Karpas-422 (cell line): ENCODE measurements at places on chromosomes 1 and 21.
A peak's percentile ranks its signal among the peaks of the same experiment; 100 is the strongest.

GRCh38 chr1:47210666-47211065 lies 20.8 kb upstream of the PDZK1IP1 start:
- DNase-seq, result no peak

- DNase-seq, result peak; percentile 42
Observed at GRCh38 chr1:118692143-118692542, 296.0 kb downstream of the TBX15 start.

DNA sequence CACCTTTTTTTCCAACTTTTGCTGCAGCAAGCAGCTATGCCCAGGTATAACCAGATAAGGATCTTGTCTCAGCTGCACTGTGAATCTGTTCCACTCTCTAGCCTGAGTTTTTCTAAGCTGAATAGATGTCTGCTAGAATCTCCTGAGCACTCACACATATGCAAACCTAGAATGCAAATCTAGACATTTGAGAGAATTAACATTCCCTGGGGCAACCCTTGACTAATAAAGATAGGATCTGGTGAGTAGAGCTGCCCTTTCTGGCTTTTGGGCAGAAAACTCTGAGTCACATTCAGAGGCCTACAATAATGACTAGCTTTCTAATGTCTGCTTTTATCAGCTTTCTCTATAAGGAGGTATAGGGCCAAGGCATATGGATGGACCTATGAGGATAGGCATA lies 61.4 kb upstream of the BARHL2 start:
- DNase-seq, result peak; percentile 55

DNA sequence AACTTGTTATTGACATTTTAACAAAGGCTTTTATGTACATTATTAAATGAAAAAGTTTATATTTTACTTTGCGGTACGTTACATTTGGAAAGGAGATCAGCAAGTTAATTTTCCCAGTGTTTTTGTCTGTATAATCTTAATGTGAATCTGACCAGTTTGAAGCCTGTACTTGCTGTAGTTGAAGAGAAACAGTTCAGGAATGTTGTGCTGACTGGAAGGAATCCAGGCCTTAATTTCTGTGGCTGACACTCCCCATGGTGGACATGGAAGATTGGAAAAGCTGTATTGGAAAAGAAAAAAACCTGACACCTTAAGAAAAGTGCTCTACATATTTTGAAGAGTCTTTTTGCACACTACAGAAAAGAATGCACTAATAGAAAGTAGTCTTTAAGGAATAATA lies 15.5 kb downstream of the LEPR start:
- DNase-seq, result no peak

DNA sequence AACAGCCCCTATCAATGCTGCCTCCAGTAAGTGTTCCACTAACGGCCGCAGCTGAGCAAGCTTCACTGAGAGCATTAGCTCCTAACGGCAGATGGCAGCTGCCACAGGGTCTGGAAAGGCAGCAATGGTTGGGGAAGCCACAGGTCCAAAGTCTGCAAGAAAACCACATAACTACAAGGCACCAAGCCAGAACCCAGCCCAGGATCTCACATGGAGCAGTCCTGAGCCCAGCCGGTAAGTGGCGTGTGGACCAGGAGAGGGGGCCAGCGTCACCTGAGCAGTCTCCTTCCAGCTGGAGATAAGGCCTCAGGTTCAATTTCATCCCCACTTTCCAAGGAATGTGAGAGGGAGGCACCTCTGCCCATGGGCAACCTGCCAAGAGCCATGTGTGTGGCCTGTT lies 13.2 kb downstream of the SYT2 start:
- no peak for DNase-seq

- DNase-seq, result peak; percentile 86
Observed at GRCh38 chr1:116020668-116021272, 44.5 kb downstream of the SLC22A15 start.

GRCh38 chr1:43760745-43761317 lies 53.5 kb downstream of the ST3GAL3 start:
- no peak for DNase-seq

DNA sequence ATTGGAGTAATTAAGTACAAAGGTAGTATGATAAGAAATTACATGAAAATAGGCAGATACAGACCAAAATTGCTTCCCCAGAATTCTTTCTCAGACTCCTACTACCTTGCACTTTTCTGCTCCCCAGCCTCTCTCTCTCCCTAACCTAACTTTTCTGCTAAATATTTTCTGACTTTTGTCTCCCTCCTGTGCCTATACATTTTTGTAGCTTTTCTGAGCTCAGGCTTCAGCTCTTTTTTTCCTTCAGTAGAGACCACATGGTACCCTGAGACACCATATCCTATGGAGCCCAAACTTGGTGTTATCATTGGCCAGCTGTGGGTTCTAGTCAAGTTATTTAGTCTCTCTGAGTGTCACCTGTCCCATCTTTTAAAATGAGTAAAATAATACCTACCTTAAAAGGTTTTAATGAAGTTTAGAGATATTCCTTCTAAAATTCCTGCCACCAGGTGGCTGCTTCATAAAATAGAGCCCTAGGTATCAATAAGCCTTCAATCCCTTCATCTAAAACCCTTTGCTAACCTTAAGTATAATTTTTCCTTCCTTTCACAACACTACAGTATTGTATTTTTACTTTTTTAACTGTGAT lies 237.6 kb upstream of the DUSP10 start:
- no peak for DNase-seq

- no peak for DNase-seq
Observed at GRCh38 chr1:149916898-149917252, 769 bp downstream of the SV2A start.

- DNase-seq, result no peak
Observed at GRCh38 chr1:14055442-14056223, 355.6 kb downstream of the PRDM2 start.

- DNase-seq, result peak; percentile 77
Observed at GRCh38 chr1:174982971-174983689, 16.6 kb upstream of the CACYBP start.

DNA sequence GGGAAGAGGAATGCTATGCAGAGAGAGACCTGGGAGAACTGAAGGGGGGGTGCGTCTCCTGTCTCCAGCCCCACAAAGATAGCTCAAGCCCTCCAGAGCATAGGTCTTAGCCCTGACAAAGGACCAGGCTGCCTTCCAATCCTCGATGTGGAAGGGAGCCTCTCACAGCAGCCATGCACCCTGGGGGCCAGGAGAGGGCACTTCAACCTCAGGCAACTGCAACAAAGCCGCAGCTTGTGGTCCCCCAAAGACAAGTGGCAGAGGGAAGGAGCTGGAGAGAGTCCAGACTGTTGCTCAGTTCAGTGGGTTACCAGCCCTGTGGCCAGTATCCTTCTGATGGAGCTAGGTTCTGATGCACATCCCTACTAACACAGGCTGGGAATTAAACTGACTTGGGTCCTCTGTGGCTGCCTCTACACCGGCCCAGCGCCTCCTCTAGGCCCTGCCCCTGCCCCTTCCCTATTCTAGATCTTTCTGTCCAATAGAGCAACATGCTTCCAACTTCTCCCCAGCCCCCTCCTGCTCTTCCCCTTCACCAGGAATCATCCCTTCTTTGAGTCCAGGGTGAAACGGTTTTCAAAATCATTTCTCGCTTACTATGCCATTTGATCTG lies 100.7 kb upstream of the SPATA6 start:
- DNase-seq, result peak; percentile 75

DNA sequence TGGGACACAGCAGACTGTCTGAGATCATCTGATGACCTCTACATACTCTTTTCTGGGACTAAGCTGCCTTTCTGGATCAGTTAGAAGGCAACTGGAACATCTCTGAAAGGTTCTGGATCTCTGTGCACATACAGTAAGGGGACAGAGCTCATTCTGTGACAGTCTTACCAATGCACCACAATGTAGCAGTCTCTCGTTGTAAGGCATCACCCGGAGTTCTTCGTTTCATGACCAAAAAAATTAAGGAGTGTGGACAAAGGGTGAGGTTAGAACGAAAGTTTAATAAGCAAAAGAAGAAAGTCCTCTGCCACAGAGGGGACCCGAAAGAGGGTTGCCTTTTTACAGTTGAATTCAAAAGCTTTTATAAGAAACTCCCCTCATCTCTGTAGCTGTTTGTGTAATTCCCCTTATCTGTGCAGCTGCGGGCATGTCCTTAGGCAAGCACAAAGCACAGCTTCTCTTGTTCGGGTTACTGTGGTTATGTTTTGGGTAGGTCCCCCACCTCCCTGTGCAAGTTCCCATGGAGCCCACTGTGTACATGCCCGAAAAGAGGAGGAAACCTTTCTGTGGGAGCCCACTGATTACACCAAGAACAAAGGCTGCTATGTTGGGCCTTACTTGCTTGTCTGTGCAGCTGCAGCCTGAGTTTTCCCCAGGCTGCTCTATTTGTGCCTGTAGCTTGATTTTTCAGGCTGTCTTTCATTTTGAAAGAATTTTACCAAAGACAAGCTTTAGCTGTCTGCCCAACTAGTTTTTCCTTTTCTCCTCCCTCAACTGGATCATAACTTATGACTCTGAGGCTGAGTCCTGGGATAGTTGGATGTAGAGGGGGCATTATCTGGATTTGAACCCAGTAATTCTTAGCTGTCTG lies 53.1 kb upstream of the CACNA1E start:
- DNase-seq, result no peak

GRCh38 chr1:113793878-113794834 lies 18.1 kb downstream of the RSBN1 start:
- DNase-seq, result peak; percentile 44
